ENCODE measurements at places on chromosomes 6 and 20. TPM values are rescaled to one million over a fixed set of nuclear protein-coding genes. Genes with fewer than 3 reads are reported as not detected.
A peak's percentile ranks its signal among the peaks of the same experiment; 100 is the strongest.

DNA sequence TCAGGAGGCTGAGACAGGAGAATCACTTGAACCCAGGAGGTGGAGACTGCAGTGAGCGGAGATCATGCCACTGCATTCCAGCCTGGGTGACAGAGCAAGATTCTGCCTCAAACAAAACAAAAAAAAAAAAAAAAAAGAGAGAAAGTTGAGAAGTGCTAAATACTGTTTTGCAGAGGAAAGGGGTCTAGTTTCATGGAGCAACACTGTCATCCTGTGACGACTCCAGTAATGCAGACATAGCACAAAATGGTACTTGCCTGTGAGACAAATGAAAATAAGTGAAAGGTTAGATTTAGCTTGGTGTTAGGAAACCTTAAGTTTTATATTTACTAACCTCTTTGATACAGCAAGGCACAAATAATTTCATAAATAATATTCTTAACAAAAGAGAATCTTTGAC is 29.7 kb downstream of the CEP162 start:
- no peak for DNase-seq
- no peaks in the 10 kb centered on the region for H3K27me3 ChIP-seq
- peaks cover 33% of the 10 kb centered on the region for H3K36me3 ChIP-seq
- no peaks in the 10 kb centered on the region for H3K4me1 ChIP-seq

- H3K36me3 ChIP-seq, result no peaks in the 10 kb centered on the region
- H3K4me3 ChIP-seq, result no peak overlapping the region
- H3K4me1 ChIP-seq, result peaks cover 5% of the 10 kb centered on the region
- no peak overlapping the region for H3K27ac ChIP-seq
Observed at GRCh38 chr6:73675466-73676098, 20.4 kb upstream of the CD109 start.

DNA sequence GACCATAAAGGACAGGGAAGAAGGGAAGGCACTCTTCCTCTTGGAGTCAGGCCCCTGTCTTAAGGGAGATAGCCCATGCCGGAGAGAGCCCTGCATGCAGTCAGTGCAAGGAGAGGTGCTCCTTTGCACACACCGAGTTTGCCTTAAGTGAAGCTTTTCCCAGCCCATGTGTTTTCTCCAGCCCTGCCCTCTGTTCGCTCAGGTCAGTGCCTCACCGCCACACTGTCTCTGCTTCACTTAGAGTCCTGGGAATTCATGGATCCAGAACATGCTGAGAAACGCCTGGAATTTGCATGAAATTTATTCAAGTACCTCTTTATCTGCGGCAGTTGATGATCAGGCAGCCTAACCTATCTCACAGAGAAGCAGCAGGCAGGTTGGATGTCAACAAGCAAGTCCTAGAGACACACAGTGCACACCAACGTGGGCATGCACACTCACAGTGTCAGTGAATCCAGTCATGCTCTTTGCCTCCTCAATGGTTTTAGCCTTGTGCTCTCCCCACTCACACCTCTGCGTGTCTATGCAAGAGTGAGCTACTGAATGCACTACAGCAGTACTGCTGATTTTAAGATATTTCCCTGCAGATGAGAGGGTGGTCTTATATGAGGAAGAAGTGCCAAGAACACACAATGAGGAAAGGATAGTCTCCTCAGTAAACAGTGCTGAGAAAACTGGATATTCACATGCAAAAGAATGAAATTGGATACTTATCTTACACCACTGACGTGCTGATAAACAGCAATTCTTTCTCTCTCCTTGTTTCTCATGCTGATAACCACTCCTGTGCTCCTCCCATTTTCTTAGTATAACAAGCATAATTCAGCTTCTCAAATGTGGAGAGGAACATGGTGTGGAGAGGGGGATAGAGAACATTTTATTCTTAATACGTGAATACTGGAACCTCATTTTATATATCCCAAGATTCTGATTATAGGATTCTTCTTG is 295.1 kb upstream of the CDYL start:
- H3K4me3 ChIP-seq, result no peak overlapping the region
- no peak for DNase-seq
- peak overlapping the region; percentile 24 for H3K27ac ChIP-seq
- no peaks in the 10 kb centered on the region for H3K36me3 ChIP-seq

GRCh38 chr6:133802861-133803260 is 86.1 kb upstream of the TCF21 start:
- H3K4me1 ChIP-seq, result no peaks in the 10 kb centered on the region
- H3K36me3 ChIP-seq, result no peaks in the 10 kb centered on the region
- H3K4me3 ChIP-seq, result no peak overlapping the region
- no peak for DNase-seq
- peaks cover 6% of the 10 kb centered on the region for H3K27me3 ChIP-seq

GRCh38 chr6:24827162-24827561 is 28.4 kb upstream of the ARMH2 start:
- no peaks in the 10 kb centered on the region for H3K27me3 ChIP-seq
- H3K4me3 ChIP-seq, result no peak overlapping the region
- no peak for DNase-seq
- H3K4me1 ChIP-seq, result no peaks in the 10 kb centered on the region
- H3K27ac ChIP-seq, result no peak overlapping the region

- H3K36me3 ChIP-seq, result no peaks in the 10 kb centered on the region
- H3K4me1 ChIP-seq, result peaks cover 5% of the 10 kb centered on the region
- no peaks in the 10 kb centered on the region for H3K27me3 ChIP-seq
- no peak overlapping the region for H3K4me3 ChIP-seq
- DNase-seq, result no peak
Observed at GRCh38 chr6:45072673-45073072, 255.5 kb upstream of the RUNX2 start.

GRCh38 chr20:37801921-37802320 is 101.0 kb upstream of the VSTM2L start:
- no peak overlapping the region for H3K27ac ChIP-seq
- no peak for DNase-seq
- H3K36me3 ChIP-seq, result no peaks in the 10 kb centered on the region
- no peaks in the 10 kb centered on the region for H3K27me3 ChIP-seq
- peaks cover 4% of the 10 kb centered on the region for H3K4me1 ChIP-seq

DNA sequence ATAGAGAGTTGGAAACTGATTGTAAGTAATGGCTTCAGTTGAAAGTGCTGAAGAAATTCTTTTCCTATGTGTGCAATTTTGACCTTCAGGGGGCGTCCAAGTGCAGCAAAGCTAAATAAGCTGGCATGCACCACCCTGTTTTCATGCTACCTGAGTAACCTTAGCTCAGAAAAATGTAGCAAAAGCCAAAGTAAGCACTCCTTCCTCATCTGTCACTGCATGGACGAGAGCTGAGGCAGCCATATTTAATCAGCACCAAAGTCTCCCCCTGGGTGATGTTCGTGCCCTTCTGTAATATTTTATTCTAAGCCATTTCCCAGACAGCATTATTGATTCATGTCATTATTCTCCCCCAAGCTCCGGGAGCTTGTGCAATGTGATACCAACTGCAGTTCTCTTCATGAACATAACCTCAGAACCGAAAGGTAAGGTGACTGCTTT is 123.1 kb downstream of the RPS12 start:
- H3K27me3 ChIP-seq, result no peaks in the 10 kb centered on the region
- peaks cover 20% of the 10 kb centered on the region for H3K4me1 ChIP-seq
- H3K36me3 ChIP-seq, result no peaks in the 10 kb centered on the region
- H3K4me3 ChIP-seq, result no peak overlapping the region
- DNase-seq, result peak; percentile 57

DNA sequence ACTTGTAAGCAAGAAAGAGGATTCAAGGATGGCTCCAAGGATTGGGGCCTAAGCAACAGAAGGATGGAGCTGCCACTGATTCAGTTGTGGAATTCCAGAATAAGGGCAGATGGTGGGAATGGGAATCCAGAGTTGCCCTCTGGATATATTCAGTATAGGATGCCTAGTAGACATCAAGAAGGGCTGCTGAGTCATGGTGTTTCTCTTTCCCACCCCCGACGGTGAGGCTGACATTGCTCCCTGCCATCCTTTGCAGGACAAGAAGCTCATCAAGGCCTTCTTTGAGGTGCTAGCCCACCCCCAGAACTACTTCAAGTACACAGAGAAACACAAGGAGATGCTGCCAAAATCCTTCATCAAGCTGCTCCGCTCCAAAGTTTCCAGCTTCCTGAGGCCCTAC is 11.2 kb upstream of the ZNF76 start:
- no peaks in the 10 kb centered on the region for H3K27me3 ChIP-seq
- no peak overlapping the region for H3K27ac ChIP-seq
- no peak overlapping the region for H3K4me3 ChIP-seq
- peaks cover 14% of the 10 kb centered on the region for H3K4me1 ChIP-seq
- DNase-seq, result no peak
- peaks cover 28% of the 10 kb centered on the region for H3K36me3 ChIP-seq

DNA sequence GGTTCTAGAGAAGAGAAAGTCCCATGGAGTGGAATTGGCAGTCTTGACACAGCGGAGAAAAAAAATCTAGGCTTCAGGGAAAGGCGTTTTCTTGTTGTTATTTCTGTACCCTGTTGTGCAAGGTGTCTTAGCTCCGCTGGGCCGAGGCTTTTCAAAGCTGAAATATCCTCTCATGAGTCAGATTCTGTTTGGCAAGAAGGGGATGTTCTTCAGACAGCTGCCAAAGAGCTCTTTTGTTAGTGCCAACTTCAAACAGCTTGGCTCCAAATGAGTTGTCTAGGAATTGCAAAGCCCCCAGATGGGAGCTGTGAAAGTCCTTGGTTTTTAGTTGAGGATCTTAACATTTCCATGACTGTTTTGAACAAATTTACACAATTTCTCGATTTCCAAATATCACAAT is 45.6 kb downstream of the LRRN4 start:
- peaks cover 9% of the 10 kb centered on the region for H3K36me3 ChIP-seq
- no peak for DNase-seq
- H3K4me1 ChIP-seq, result peaks cover 36% of the 10 kb centered on the region
- H3K4me3 ChIP-seq, result peak overlapping the region; percentile 97

DNA sequence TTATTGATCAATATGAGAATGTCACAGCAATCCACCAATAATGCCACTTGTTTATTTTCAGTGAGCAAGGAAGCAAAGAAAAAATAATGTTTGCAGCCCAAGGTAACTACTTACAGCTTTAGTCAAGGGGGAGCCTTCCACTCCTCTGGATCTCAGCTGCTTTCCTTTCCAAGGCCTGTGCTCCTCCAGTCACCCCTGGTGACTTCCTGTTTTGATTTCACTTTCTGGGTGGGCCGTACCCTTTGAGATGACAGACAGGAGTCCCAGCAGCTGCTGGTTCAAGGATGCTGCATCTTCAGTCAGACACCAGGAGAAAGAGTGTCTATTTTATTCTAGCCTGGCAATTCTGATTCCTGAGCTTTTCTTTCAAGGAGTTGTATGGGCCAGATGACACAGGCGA is 5.6 kb upstream of the VNN2 start:
- no peaks in the 10 kb centered on the region for H3K36me3 ChIP-seq
- no peaks in the 10 kb centered on the region for H3K27me3 ChIP-seq
- no peak overlapping the region for H3K27ac ChIP-seq
- H3K4me1 ChIP-seq, result no peaks in the 10 kb centered on the region
- H3K4me3 ChIP-seq, result no peak overlapping the region

DNA sequence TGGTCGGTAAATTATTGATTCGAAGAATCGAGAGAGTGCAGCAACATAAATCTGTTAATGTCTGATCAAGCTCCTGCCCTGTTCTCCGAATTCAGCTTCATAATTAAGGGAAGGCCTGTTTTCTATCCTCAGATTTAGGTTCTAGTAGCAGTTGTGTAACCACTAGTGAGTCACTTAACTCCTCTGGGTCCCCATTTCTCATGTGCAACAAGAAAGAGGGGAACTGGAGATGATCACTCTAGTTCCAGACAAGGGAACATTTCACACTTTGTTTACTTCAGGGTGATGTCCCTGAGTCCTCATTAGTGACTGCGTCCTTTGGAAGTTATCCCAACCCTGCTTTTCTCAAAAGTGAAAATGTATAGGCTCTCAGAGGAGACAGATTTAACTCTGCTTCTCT is 68.1 kb upstream of the RNF146 start:
- H3K4me1 ChIP-seq, result no peaks in the 10 kb centered on the region
- DNase-seq, result no peak
- H3K27ac ChIP-seq, result no peak overlapping the region
- no peaks in the 10 kb centered on the region for H3K36me3 ChIP-seq
- no peak overlapping the region for H3K4me3 ChIP-seq

DNA sequence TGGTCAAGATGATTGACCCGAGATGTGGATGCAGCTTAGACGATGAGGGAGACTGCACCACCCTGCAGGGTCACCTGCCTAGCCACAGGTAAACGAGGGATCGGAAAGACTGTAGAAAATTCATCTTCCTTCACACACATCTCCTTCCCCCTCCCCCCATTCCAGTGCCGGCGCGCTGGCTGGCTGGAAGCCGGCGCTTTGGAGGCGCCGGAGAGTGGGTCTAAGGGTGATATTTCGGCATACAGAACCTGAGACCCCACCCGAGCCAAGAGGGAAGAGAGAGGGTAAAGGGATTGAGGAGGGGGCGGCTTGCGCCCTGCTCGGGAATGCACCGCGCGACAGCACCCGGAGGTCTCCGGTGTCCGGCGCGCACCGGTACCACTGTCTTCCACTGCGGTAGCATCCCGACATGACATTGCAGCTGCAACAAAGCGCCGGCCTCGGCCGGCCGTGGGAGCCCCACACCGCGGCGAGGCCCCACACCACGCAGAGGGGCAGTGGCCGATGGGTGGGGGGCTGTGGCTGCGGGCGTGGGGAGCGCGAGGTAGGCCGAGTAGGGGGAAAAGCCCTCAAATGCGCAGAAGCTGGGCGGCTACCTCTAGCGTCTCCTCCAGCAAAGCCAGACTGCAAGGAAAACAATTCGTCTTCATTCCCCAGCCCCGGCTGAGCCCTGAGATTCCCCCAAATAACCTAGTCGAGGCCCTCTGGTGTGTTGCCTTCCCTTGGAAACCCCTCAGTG is 984 bp downstream of the TNFRSF21 start:
- peaks cover 31% of the 10 kb centered on the region for H3K27me3 ChIP-seq
- no peaks in the 10 kb centered on the region for H3K36me3 ChIP-seq
- peak overlapping the region; percentile 78 for H3K27ac ChIP-seq
- H3K4me1 ChIP-seq, result peaks cover 13% of the 10 kb centered on the region

- no peak overlapping the region for H3K4me3 ChIP-seq
- peaks cover 39% of the 10 kb centered on the region for H3K27me3 ChIP-seq
- H3K27ac ChIP-seq, result no peak overlapping the region
- H3K4me1 ChIP-seq, result peaks cover 10% of the 10 kb centered on the region
Observed at GRCh38 chr6:33128318-33128717, 52.5 kb downstream of the HLA-DPB1 start.

Gene PBOV1
- not detected for total RNA-seq

Gene NR2E1
- not detected for total RNA-seq

Gene LY6G5C
- total RNA-seq, result 11.0 TPM

Gene HTR1B
- total RNA-seq, result 0.18 TPM

Gene ZBTB12
- total RNA-seq, result 60.8 TPM
